SW480 (cell line): ENCODE measurements at places on chromosomes 12 and 14.

DNA sequence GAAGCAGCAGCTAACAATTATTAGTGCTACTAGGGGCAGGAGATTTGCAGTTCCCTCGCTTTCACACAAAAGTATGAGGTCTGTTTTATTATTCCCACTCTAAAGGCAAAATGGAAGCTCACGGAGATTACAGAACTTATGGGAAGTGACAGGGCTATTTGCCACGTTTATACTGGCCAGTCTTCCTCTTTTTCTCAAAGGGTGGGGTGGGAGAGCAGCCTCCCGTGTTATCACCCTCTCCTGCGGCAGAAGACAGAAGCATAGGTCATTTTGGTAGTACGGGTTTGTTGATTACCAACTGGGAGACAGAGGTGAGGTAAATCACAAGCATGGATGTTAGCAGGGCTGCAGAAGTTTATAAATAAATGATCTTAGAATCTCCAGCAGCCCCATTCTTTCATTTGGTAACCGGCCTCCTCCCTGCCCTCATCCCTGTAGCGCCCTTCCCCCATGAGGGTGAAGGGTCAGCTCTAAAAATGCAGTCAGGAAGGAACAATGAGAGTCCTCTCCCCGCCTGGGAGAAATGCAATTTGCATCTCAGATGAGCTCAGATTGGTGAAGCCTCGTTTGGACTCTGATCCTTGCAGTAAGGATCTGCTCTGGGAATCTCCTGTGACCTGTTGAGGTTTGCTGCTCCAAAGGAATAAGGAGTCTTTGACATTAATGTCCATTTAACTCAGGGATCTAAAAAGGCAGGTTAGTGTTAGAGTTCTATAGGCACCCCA lies 44.7 kb upstream of the SINHCAF start:
- DNase-seq: no peak

GRCh38 chr14:64926398-64926995 lies 12.2 kb downstream of the CHURC1 start:
- no peak for DNase-seq

DNA sequence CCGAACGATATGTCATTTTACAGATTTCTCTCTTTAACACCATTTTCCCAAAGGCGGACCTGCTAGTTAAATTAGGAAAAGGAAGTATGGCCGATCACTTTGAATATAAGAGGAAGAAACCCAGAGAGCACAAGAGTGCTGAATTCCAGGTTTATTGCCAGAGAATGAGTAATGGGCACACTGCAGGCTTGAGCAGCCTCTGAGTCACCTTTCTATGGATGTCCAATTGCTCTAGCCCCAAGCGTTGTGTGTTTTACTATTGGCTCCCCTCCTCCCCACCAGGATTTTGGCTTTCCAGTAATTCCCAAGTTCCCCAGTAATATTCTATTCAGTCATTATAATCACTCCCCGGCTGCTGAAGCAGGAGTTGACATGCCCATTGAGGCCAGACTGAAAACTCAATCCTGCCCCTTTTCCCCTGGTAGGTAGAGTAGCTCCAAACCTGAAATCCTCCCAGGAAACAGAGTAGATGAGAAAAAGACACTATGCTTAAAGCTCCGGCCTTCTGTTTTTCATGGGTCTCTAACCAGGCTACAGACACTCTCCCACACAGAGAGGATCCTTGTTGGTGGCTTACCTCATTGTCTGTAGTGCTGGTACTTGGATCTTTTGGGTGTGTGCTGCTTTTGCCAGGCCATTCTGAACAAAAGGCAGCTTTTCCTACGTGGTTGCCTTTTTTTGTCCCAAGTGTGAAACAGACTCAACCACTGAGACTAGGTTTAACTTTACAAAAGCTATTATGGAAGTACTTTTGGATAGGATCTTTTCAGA lies 704.3 kb upstream of the FLRT2 start:
- no peak for DNase-seq

- DNase-seq: no peak
Observed at GRCh38 chr12:96985515-96986362, 78.7 kb downstream of the NEDD1 start.

DNA sequence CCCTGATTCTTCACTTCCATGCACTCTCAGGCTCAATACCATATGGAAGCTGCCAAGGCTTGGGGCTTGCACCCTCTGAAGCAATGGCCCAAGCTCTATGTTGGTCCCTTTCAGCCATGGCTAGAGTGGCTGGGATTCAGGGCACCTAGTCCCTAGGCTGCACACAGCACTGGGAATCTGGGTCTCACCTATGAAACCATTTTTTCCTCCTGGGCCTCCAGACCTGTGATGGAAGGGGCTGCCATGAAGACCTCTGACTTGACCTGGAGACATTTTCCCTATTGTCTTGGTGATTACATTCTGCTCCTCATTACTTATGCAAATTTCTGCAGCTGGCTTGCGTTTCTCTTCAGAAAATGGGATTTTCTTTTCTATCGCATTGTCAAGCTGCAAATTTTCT lies 124.0 kb downstream of the NTS start:
- no peak for DNase-seq

DNA sequence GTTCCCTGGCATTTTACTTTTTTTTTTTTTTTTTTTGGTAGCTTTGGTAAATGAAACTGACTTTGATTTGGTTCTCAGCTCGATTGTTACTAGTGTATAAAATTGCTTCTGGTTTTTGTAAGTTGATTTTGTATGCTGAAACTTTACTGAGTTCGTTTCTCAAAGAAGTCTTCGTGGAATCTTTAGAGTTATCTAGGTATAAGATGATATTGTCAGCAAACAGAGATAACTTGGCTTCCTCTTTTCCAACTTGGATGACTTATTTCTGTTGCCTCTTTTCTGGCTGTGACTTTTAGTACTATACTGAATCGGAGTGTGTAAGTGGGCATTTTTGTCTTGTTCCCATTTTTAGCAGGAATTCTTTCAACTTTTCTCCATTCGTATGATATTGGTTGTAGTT lies 28.1 kb downstream of the USP15 start:
- DNase-seq: no peak
